ENCODE measurements at places on chromosomes 13 and 19. TPM values are rescaled to one million over a fixed set of nuclear protein-coding genes. Genes with fewer than 3 reads are reported as not detected.

Gene PIP5K1C
- total RNA-seq = 15.7 TPM

Gene RYR1
- total RNA-seq = 6.7 TPM

Gene CYP2F1
- total RNA-seq = not detected

Gene FARP1
- total RNA-seq = 97.3 TPM

Gene MISP
- total RNA-seq = 0.16 TPM

Gene KDM4B
- 25.0 TPM for total RNA-seq

Gene KLF1
- not detected for total RNA-seq

Gene FZR1
- total RNA-seq = 15.8 TPM

Gene ZMYM2
- 93.1 TPM for total RNA-seq

Gene FPR1
- 6.0 TPM for total RNA-seq

Gene CLEC17A
- not detected for total RNA-seq

Gene ZNF358
- total RNA-seq = 34.7 TPM

Gene HAUS8
- 5.6 TPM for total RNA-seq

Gene MUC16
- total RNA-seq = 0.66 TPM

Gene ICAM4
- total RNA-seq = 1.1 TPM

Gene CBLC
- 15.7 TPM for total RNA-seq

Gene ZIC2
- 0.15 TPM for total RNA-seq
